Left renal cortex interstitium (tissue), 4 donors: ENCODE measurements at places on chromosomes 13 and 19.
A peak's percentile ranks its signal among the peaks of the same experiment; 100 is the strongest.

DNA sequence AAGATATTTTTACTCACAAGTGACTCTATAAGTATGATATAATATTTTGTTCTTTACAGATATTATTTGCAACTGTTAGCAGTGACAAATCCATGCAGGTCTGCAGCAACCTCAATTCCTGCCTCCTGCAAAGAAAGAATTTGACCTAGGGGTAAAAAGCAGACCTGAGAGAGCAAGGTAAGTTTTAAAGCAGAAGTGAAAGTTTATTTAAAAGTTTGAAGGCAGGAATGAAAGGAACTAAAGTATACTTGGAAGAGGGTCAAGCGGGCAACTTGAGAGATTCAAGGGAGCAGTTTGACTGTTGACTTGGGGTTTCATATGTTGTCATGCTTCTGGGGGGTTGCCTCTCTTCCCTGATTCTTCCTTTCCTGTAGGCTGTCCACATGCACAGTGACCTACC is 520.1 kb upstream of the PCDH20 start:
- no peak for DNase-seq

- no peak for DNase-seq
Observed at GRCh38 chr13:34748073-34748472, 194.0 kb upstream of the NBEA start.

- no peak for DNase-seq
Observed at GRCh38 chr13:42762917-42763316, 18.5 kb upstream of the FAM216B start.

GRCh38 chr13:96551546-96551945 is 442.7 kb downstream of the OXGR1 start:
- peak; percentile 34 for DNase-seq

GRCh38 chr13:111304041-111304544 is 16.3 kb upstream of the TEX29 start:
- DNase-seq, result no peak

GRCh38 chr13:59476366-59476765 is 687.4 kb downstream of the DIAPH3 start:
- no peak for DNase-seq

DNA sequence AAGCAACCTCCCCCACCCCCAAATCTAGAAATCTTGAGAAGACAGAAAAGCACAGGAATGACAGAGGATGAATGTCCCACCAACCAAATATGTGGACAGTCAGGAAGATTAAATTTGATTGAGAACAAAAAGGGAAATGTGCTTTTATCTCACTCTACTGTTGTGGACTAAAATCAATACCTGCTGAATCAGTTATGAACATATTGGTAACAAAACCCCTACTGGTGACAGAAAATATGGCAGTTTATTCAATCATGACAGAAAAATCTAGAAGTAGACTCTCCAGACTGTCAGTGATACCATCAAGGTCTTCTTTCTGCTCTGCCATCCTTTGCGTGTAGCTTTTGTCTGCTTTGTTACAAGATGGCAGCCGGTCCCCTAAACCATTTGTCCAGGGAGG is 35.2 kb downstream of the FAM216B start:
- no peak for DNase-seq

GRCh38 chr19:6033744-6034264 is 55.9 kb upstream of the RANBP3 start:
- no peak for DNase-seq
